Right cardiac atrium (tissue), 5 donors: ENCODE measurements at places on chromosomes 13 and 19. TPM values are rescaled to one million over a fixed set of nuclear protein-coding genes. Genes with fewer than 3 reads are reported as not detected.
A peak's percentile ranks its signal among the peaks of the same experiment; 100 is the strongest.

HSPBP1 gene
- polyA plus RNA-seq = 48.0 TPM

DCLK1 gene
- polyA plus RNA-seq = 5.1 TPM

AP1M2 gene
- polyA plus RNA-seq = 0.09 TPM

PBX4 gene
- polyA plus RNA-seq = 0.36 TPM

BEST2 gene
- not detected for polyA plus RNA-seq

KLHL1 gene
- polyA plus RNA-seq = not detected

ZNF497 gene
- 0.27 TPM for polyA plus RNA-seq

PRRG2 gene
- 1.2 TPM for polyA plus RNA-seq

LILRB4 gene
- polyA plus RNA-seq = 1.4 TPM

DNA sequence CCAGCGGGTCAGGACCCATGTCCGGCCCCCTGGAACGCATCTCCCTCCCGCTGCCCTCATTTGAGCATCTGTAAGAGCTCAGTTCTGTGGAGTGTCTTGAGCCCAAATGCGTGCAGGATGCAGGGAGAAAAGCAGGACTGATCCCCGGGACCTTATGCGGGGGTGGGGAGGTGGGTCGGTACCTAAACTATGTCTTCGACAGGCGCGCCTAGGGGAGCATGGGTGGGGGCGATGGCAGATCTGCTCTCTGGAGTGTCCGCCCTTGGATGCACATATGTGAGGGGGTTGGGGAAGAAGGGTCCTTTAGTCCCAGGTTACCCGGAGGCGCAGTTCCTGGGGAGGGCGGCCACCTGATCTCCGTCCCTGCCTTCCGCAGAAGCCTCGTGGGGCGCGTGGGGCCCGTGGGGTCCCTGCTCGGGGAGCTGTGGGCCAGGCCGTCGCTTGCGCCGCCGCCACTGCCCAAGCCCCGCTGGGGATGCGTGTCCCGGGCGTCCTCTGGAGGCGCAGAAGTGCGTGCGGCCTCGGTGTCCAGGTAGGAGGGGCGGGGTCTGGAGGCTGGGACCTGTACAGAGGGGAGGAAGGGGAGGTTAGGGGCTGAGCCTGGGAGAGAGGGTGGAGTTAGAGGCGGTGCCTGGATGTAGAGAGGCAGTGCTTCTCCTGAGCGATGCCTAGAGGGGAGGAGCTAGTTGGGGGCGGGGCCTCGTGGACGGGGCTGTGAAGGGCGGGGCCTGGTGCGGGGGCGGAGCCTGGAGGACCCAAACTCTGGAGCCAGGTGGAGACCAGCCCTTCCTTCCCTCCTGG, 2.9 kb downstream of the CILP2 start:
- no peak for DNase-seq

- DNase-seq = no peak
Measured at GRCh38 chr13:42350141-42350540, 78.2 kb downstream of the AKAP11 start.

DNA sequence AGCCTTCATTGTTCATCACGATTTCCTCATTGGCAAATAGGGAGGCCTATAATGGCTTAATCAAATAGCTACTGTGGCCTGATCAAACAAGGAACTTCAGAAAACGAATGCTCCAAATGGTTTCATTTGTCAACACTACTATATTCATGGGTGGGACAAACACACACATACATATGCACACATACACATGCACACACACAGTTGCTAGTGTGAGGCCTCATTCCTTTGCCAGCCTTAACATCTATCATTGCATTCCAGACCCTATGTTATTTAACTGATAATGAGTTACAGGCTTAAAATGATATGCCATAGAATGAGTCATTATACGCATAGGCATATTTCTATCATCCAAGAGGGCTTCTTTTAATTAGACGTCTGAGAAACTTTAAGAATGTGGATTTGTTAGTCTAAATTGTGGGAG, 140.2 kb downstream of the KLF5 start:
- DNase-seq = no peak

GRCh38 chr19:47036097-47036651, 12.2 kb downstream of the TMEM160 start:
- DNase-seq = no peak

GRCh38 chr13:65929436-65929835, 1300.7 kb downstream of the PCDH9 start:
- DNase-seq = no peak

- no peak for DNase-seq
Measured at GRCh38 chr19:15108145-15108844, 1.1 kb downstream of the SYDE1 start.

GRCh38 chr13:42035905-42036521, 12.4 kb upstream of the DGKH start:
- DNase-seq = no peak

DNA sequence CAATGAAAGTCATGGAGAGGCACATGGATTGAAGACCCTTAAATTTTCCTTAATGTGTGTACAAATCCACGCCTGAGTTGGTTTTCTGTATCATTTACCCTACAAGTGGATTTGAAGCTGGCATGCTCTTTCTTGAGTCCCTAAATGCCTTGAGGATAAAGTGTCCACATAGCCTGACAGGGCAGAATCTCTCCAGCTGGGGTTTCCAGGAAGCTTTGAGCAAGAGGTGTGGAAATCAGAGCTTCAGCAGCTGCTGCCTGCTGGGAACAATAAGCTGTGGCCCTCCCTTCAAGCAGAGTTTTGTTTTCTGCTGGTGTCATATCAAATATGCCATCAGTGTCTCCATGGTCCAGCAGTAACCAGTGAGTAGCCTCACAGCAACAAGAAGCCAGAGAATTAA, 120.3 kb upstream of the SERTM1 start:
- no peak for DNase-seq

DNA sequence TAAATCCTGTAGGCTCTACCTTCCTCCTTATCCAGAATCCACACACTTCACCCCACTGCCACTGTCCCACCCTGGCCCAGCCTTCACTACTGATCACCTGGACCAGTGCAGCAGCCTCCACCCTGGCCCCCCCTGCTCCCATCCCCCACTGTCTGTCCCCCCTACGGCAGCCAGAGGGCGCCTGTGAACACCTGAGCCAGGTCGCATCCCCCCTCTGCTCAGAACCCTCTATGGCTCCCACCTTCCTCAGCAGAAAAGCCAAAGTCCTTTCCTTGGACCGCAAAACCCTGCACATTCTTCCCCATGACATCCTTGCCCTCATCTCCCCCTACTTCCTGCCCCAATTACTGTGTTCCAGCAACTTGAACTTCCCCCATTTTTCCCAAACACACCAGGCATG, 20.6 kb downstream of the ELAVL3 start:
- DNase-seq = no peak

DNA sequence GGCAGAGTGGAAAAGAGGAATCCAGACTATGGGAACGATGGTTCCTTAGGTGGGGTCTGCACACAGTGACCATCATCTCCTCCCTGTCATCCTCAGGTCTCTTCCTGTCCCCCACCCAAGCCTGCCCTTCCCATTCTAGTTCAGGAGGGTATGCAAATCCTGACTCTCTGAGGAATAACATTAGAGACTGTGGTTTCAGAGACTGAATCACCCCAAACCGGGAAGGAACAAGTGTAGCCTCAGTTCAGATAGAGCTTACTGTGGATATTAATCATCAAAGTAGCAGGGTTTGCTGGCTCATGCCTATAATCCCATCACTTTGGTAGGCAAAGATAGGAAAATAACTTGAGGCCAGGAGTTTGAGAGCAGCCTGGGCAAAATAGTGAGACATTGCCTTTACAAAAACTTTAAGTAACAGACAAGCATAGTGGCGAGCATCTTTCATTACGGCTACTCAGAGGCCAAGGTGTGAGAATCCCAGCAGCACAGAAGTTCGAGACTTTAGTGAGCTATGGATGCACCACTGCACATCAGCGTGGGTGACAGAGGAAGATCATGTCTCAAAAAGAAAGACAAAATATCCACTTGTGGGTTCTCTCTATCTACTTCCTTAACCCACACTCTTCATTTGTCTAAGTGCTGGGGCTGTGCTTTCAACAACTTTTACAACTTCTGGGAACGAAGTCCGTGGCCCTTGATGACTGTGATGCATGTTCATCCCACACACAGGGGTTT, 19.3 kb upstream of the LGALS13 start:
- no peak for DNase-seq

GRCh38 chr13:91017669-91018053, 329.8 kb upstream of the MIR17HG start:
- peak; percentile 23 for DNase-seq

DNA sequence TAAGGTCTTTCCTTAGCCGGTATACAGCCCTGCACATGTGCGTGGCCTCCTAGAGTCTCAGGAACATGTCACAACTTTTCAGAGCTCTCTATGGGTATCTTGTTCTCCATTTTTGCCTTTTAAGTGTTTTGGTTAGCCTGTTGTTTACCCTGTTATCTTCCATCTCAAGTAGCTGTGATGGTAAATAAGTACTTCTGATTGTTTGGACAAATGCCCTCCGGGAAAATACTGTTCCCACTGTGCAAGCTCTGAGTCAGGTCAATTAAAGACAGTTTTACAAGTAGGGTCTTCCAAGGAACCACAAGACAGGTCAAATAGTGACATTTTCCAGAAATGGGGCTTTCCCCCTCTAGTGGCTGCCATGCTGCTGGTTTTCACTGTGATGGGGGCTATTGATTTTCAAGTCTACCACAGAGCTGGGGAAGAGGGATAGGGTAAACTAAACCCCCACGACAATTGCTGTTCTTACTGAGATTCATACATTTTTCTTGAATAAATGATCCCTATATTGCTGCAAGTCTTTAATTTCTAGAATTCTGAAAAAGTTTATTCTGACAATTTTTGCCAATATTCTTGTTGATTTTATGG, 109.5 kb downstream of the TM9SF2 start:
- no peak for DNase-seq

- no peak for DNase-seq
Measured at GRCh38 chr19:19262190-19263057, 10.7 kb downstream of the TM6SF2 start.

DNA sequence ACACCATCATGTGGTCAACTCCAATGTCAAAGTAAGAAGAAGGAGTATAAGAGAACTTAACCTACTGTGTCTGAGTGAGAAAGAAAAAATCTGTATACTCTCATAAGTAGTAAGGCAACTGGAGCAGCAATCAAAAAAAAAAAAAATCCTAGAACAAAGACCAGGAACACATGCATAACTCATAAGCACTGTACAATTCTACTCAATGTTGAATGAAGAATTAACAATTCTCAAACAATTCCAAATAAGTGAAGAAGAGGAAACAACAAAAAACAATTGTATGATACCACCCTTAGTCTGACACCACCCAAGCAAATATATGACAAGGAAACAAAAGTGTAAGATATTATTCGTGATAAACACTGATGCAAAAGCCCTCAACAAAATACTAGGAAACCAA, 24.6 kb downstream of the ZNF160 start:
- DNase-seq = no peak

DNA sequence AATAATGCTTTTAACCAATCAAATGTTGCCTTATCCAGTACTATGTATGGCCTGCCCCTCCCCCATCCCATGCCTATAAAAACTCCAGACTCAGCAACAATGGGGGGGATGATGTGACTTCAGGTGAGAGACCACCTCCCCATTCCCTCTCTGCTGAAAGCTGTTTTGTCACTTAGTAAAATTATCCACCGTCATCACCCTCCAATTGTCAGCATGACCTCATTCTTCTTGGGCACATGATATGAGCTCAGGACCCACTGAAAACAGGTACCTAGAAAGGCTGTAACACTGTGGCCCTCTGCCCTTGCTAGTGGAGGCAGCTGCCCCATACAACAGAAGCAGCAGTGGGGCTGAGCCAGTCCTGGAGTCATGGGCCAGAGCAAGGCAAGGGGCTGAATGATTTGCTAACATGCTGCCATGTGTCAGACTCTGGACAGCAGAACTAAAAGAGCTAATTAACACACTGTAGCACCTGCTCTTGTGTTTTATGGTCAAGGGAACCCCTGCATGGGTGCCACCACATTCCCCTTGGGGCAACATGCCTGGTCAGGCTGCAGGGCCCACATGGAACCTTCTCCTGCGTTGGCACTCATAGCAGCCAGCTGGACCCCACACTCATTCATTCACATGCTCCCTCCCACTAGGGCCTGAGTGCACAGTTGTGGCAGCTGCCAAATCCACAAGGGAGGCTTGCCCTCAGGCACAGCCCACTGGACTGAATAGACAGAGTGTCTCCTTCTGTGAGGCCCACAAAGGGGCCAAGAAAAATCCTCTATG, 722.2 kb upstream of the PCDH20 start:
- no peak for DNase-seq

DNA sequence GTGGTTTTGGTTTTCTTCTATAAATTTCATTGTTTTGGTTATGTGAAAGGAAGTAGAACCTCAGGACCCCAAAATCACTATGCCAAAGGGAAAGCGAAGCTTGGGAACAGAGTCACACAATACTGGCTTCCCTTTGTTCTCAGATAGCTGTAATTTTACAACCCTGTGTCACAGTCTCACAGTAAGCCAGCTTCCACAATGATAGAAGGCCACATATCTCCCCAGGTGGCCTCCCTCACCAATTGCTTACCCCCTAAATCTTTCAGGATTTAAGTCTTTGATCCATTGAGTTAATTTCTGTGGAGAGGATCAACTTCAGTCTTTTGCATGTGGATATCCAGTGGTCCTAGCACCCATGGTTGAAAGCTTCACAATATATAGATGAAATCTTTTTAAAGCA, 58.7 kb downstream of the SLC15A1 start:
- no peak for DNase-seq

DNA sequence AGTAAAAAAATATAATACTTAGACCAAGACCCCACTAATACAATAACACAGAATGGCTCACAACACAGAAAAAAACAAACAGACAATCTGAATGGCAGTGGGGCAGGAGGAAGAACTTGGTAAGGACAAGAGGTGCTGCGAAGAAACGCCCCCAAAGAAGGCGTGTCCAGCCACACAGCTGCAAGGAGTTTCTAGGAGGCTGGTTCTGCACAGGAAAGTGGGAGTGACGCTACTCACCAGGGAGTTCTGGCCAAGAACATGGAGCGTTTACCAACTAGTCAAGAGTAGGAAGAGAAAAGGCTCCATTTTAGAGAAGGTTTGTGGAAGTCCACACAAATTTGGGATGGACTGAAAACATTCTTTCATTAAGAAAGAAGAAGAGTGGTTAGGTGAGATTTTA, 95.3 kb upstream of the SLC15A1 start:
- no peak for DNase-seq

GRCh38 chr19:16325641-16326400, 1.2 kb downstream of the KLF2 start:
- DNase-seq = peak; percentile 61

DNA sequence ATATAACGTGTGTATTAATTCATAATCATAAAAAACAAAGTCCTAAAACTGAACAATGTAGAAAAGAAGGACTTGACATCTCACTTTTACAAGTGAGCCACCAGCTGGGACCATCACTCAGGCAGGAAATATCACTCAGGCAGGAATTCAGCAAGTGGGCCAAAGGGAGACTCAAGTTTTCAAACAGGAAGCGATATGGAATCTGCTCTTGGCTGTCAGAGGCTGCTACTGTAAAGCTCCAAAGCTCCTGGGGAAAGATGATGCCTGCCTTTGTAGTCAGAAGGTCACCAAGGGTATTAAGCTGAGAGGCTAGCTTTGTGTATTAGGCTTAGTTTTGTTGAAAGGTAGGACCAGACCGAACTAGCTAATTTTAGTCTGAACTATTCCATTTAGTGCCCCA, 5.5 kb upstream of the AKAP11 start:
- DNase-seq = no peak
